COR-L47 (cell line): ENCODE measurements at places on chromosomes 12 and 14.

DNA sequence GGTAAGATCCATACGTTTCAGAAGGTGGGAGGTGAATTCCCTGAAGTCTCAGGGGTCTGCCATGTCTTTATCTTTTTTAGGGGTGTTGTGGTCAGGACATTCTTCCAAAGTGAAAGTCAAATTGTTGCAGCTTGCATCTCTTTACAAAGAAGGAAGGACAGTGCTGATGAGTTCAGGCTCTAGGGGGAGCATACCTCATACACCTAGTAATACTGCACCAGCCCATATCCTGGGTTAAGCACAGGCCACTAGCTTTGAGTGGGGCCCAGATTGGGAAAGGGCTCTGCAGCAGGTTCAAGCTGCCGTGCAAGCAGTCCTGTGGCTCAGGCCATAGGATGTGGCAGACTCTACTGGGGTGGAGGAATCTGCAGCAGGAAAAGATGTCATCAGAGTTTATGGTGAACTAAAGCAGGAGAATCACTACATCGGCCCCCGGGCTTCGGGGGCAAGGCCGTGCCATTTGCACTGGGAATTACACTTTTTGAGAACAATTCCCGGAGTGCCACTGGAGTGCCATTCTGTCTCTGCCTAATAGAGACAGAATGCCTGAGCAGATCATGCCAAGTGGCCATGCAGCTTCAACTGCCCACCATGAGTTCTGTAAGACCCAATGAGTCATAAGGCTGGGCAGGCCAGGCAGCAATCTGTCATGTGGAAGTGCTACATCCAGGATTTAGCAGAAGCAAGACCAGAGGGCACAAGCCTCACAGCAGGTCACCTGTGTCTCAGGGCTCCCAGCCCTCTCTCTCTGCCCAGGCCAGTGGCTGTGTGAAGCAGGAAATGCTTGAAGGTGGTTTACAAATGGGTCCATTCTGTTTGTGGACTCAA lies 32.3 kb downstream of the DIO3 start:
- no peak for DNase-seq

DNA sequence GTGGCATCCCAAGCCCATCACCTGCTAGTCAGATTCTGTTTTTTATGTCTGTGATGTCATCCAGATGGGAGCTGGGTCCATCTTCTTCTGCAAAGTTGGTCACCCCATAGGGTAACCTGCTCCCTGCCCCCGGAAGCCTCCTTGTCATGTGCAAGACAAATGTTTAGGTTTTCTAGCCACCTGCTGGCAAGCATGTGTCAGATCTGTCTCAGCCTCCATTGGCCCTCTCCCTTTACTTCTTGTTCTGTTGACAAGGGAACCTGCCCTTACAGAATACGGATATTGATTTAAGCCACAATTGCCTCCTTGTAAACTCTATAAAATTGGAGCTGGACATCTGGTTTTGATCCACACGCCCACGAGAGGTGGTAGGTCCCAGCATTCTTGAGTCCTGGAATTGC lies 7.5 kb downstream of the NTF3 start:
- no peak for DNase-seq

DNA sequence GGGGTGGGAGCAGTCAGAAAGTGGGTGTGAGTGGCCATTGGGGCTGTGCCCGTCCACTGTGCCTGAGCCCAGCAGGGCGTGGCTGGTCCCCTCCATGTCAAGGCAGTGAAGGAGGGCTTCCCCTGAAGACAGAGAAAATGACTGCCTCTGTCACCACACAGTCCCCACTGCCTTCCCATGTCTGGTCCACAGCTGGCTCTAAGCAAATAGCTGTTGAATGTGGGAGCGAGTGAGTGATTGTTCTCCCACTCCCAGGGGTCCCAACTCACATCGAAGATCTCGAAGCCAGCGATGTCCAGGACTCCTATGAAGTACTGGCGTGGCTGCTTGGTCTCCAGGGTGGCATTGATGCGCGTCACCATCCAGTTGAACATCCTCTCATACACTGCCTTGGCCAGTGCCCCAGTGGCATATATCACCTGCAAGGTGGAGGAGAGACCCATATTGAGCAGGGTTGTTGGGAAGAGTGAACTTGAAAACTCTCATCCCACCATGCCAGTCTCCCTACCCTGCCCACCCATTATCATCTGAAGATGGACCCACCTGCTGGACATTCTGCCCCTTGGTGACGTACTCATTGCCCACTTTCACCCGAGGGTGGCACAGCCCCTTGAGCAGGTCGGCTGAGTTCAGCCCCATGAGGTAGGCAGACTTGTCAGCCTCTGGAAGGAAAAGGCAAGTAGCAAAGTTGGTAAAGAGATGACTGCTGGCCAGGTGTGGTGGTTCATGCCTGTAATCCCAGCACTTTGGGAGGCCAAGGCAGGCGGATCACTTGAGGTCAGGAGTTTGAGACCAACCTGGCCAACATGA lies 6.6 kb downstream of the MYH7 start:
- no peak for DNase-seq

DNA sequence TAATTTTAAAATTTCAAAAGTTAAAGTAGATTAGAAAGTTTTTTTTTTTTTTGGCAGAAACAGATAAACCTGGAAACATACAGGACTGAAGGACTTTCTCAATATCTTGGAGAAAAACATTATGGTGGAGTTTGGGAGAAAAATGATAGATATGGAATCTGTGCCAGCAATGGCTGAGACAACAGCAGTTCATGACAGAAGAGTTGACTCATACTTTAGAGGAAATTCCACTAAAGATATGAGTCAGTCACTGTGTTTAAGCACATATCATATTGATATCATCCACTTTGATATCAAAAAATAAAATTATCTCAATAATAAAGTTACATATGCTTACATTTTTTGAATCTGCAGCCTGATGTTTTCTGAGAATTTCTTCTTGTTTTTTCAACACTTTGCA lies 193.9 kb upstream of the OR4E1 start:
- no peak for DNase-seq

DNA sequence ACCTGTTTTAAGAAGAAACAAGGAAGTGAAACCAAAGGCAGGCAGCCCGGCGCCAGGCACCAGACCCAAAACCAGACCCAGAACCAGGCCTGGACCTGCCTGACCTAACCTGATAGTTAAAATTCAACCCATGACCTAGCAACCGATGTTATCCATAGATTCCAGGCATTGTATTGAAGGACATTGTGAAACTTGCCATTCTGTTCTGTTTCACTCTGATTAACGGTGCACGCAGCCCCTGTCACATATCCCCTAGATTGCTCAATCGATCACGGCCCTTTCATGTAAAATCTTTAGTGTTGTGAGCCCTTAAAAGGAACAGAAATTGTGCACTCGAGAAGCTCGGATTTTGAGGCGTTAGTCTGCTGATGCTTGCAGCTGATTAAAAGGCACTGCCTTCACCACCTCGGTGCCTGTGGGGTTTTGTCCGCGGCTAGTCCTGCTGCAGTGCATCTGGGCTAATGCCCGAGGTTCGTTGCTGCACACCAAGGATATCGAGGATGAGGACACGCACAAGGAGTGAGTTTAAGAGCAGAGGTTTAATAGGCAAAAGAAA lies 262.5 kb upstream of the TMEM132C start:
- DNase-seq = no peak

DNA sequence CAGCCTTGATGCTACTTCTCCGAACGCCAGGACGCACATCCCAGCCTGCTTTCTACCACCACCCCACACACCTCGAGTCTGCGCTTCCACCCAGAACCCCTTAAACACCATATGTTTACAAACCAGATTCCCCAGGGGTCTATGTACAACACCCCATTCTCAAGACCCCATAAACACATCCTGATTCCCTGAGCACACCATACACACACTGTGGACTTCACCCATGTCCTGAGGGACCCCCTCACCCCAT lies 733 bp downstream of the TTC7B start:
- no peak for DNase-seq

DNA sequence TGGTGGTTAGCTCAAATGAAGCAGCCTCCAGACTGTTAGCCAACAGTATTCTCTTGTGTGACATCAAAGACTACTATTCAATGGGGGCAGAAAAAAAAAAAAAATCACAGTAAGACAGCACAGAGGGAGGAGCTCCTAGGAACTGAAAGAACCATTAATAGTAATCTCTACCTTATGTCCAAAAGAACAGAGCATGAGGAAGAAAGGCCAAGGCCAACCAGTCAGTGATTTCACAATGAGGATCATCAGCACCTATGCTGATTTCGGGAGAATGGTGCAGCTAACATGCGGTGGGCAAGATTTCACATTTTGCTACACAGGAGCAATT lies 66.3 kb upstream of the SOX5 start:
- DNase-seq = no peak

DNA sequence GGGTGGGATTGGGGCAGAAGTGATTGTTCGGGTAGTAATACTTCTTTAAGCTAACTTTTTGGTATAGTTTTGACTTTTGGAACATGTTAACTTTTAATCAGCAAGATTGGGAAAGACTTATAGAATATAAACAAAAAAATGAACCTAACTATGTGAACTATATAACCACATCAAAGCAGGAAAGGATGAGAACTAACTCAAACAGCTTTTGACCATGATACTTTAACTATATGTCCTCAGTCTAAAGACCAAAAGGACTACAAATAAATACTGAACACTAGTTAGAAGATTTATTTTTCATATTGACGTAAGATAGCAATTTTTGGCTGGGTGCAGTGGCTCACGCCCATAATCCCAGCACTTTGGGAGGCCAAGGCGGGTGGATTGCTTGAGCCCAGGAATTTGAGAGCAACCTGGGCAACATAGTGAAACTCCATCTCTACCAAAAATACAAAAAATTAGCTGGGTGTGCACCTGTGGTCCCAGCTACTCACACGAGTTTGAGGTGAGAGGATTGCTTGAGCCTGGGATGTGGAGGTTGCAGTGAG lies 108.5 kb upstream of the ATF1 start:
- no peak for DNase-seq

GRCh38 chr12:50707396-50707795 lies 56.5 kb upstream of the ATF1 start:
- DNase-seq = no peak

- DNase-seq = peak; percentile 85
Measured at GRCh38 chr14:102523569-102524450, 14.2 kb upstream of the ANKRD9 start.

DNA sequence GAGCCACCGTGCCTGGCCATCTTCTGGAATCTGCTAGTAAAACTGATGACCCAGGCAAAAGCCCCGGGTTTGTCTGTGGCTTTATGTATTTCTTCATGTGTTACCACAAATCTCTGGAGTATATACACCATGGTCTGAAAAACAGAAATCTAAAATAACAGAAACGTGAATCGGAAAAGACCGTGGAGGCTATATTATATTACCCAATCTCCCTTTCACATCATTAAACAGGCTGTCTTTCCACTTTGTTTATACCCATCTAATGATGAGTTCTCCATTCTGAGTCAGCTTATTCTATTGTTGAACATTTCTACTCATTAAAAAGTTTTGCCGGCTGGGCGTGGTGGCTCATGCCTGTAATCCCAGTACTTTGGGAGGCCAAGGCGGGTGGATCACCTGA lies 9.5 kb upstream of the AJUBA start:
- no peak for DNase-seq

GRCh38 chr14:57362361-57362760 lies 28.0 kb upstream of the NAA30 start:
- no peak for DNase-seq
